ENCODE measurements at places on chromosomes 11 and 22.

DNA sequence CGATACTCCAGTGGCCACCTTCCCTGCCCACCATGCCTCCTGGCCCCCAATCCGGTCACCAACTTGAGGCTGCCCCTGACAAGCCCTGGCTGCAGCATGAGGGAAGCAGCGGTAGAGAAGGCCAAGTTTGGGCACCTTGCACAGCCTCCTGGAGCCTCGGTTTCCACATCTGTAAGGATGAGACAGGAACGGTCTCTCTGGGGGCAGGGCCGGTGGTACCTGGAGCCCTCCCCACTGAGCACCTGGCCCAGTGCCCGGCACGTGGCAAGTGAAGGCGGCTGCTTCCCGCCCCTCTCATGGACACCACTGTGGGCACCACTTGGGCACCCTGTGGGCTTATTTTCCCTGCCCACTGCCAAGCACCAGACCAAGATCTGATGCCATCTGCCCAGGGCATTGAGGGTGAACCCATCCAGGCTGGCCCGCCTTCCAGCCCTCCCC, 77.8 kb downstream of the CDKN1C start:
- no peak overlapping the region for H3K4me3 ChIP-seq
- H3K4me1 ChIP-seq = peaks cover 60% of the 10 kb centered on the region
- peak; percentile 1 for DNase-seq
- peaks cover 4% of the 10 kb centered on the region for H3K36me3 ChIP-seq

DNA sequence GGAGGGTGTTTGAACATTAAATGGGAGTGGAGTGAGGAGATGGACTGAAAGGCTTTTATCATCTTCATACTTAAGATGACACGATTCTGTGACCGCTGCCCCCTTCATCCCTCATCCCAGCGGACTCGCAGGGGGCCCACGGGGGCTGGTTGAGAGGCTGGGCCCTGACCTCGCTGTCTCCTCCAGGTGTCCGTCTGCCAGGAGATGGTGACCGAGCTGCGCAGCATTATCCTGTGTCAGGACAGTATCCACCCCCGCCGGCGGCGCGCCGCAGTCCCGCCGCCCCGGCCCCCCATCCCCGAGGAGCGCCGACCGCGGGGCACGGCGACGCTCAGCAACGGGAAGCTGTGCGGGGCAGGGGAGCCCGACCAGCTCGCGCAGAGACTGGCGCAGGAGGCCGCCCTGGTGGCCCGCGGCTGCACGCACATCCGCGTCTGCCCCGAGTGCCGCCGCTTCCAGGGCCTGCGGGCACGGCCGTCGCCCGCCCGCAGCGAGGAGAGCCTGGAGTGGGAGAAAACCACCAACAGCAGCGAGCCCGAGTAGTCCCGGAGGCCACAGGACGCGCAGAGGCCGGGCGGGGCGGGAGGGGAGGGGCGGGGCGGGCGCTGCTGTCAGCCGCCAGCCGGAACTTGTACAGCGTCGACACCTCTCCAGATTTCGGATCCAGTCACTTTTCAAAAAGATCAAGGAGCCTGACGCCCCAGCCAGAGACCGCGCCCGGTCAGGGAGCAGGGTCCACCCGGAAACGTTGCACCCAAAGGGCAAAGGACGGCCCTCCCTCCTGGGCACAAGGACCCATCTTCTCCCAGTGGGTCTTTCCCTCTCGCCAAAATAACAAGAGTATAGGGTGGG, 38.0 kb upstream of the TBCEL start:
- H3K27me3 ChIP-seq = peaks cover 34% of the 10 kb centered on the region
- peak; percentile 79 for DNase-seq
- H3K36me3 ChIP-seq = no peaks in the 10 kb centered on the region

- peaks cover 50% of the 10 kb centered on the region for H3K36me3 ChIP-seq
- no peak overlapping the region for H3K4me3 ChIP-seq
- no peak for DNase-seq
- H3K4me1 ChIP-seq = peaks cover 38% of the 10 kb centered on the region
Measured at GRCh38 chr22:45335854-45336522, 26.3 kb downstream of the FAM118A start.

- H3K27ac ChIP-seq = no peak overlapping the region
- H3K4me3 ChIP-seq = no peak overlapping the region
- H3K4me1 ChIP-seq = peaks cover 7% of the 10 kb centered on the region
- no peak for DNase-seq
- peaks cover 14% of the 10 kb centered on the region for H3K27me3 ChIP-seq
Measured at GRCh38 chr22:35577799-35578659, 37.4 kb downstream of the RASD2 start.

DNA sequence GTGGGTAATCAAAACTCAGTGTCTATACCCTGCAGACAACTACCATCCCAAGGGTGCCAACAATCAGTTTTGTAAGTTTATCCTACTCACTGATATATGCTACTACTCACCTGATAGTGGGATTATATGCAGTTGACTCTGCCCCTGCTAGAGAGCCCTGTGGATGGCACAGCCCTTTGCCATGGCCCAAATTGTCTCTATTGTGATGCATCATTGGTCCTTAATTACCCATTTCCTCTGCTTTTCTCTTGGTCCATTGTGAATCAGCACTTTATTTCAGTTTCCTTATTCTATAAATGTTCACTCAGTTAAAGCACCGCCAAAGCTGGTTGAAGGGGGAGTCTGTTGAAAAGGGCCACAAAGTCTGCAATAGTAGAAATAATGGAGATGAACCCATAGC, 42.3 kb downstream of the PLAAT5 start:
- H3K4me1 ChIP-seq = peaks cover 5% of the 10 kb centered on the region
- no peaks in the 10 kb centered on the region for H3K27me3 ChIP-seq
- H3K4me3 ChIP-seq = no peak overlapping the region
- no peak overlapping the region for H3K27ac ChIP-seq
- H3K36me3 ChIP-seq = no peaks in the 10 kb centered on the region

DNA sequence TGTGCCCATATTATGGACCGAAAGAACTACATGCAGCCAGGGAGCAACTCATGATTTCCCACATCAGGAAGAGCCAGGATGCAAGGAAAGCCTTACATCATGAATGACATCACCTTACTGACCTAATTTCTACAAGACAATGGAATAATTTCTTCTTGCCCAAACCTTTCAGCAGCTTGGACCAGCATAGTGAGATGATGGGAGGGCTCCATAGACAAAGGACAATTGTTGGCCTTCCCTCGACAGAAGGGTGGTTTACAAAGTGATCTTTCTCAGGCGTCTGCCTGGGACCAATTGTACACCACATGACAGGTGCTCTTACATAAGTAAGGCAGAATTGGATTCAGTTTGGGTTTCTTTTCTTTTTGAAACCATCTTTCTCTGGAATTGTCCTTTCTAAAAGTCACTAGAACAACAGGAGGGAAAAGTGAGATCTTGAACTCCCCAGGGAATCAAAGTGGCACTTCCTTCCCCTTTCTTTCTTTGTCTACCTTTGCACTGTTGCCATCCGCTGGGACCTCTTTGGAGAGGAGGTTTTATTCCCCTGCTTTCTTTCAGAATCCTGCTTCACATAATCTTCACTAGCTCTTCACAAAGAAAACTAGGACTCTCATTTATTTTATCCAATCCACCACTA, 51.7 kb upstream of the PAK1 start:
- H3K4me3 ChIP-seq = no peak overlapping the region
- no peak for DNase-seq
- H3K36me3 ChIP-seq = no peaks in the 10 kb centered on the region
- H3K4me1 ChIP-seq = peaks cover 4% of the 10 kb centered on the region

DNA sequence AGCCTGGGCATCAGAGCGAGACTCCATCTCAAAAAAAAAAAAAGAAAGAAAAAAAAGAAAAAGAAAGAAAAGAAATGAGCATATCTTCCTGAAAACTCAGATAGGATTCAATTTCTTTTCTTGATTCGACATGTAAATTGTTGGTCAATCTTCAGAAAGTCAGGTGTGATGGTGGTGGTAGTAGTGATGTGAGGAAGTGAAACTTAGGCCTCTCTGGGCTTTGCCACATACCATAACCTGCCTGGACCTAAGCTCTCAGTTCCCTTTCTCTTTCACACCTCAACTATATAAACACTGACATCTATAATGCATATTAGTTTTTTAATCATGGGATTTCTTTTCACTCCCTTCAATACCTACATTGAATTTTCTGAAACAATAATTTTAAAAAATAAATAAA, 98.0 kb upstream of the TBCEL start:
- H3K4me1 ChIP-seq = peaks cover 32% of the 10 kb centered on the region
- no peak overlapping the region for H3K4me3 ChIP-seq
- DNase-seq = no peak
- no peaks in the 10 kb centered on the region for H3K36me3 ChIP-seq

- H3K36me3 ChIP-seq = no peaks in the 10 kb centered on the region
- no peak overlapping the region for H3K27ac ChIP-seq
- H3K27me3 ChIP-seq = no peaks in the 10 kb centered on the region
- no peaks in the 10 kb centered on the region for H3K4me1 ChIP-seq
- no peak for DNase-seq
- no peak overlapping the region for H3K4me3 ChIP-seq
Measured at GRCh38 chr11:127859941-127860354, 727.4 kb downstream of the ETS1 start.

- H3K36me3 ChIP-seq = no peaks in the 10 kb centered on the region
- H3K27me3 ChIP-seq = peaks cover 6% of the 10 kb centered on the region
- no peak for DNase-seq
- no peak overlapping the region for H3K4me3 ChIP-seq
- no peak overlapping the region for H3K27ac ChIP-seq
Measured at GRCh38 chr11:122342089-122342744, 226.2 kb upstream of the BLID start.

GRCh38 chr11:116169776-116170175, 603.0 kb downstream of the BUD13 start:
- no peak for DNase-seq
- peaks cover 8% of the 10 kb centered on the region for H3K27me3 ChIP-seq
- H3K27ac ChIP-seq = no peak overlapping the region
- H3K4me1 ChIP-seq = peaks cover 45% of the 10 kb centered on the region
- H3K36me3 ChIP-seq = no peaks in the 10 kb centered on the region

DNA sequence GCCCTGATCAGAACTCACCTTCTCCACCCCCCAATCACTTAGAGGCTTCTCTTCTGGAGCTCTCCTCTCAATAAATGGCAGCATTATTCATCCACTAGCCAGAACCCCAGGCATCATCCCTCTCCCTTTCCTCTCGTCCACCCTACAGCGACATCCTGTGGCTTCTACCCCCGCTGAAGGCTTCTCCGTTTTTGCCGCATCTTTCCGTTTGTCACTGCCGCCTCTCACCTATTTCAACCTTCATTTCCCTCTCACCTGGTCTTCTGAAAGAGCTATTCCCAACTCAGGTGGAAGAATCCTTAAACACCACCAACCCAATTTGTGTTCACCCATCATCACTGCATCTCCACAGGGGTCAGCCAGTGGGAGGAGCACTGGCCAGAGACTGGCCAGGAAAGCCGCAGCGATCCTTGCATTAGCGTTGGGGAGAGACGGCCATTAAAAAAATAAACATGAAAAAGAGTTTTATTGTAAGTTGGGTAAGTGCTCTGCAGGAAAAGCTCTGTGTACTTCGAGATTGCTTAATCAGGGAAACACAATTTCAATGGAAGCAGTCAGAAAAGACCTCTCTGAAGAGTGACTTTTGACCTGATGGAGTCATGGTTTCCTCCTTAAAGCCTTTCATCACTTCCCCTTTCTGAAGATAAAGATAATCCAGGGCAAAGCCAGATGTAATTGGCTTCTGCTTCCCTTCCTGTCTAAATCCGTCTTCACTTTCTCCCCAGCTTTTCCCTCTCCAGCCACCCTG, 36.7 kb downstream of the SPATA19 start:
- no peak for DNase-seq
- H3K4me3 ChIP-seq = no peak overlapping the region
- H3K27ac ChIP-seq = no peak overlapping the region
- H3K4me1 ChIP-seq = peaks cover 11% of the 10 kb centered on the region
- H3K27me3 ChIP-seq = peaks cover 12% of the 10 kb centered on the region

GRCh38 chr11:37108436-37109285, 510.6 kb upstream of the RAG2 start:
- no peak overlapping the region for H3K27ac ChIP-seq
- H3K27me3 ChIP-seq = peaks cover 2% of the 10 kb centered on the region
- H3K36me3 ChIP-seq = no peaks in the 10 kb centered on the region
- H3K4me3 ChIP-seq = no peak overlapping the region

DNA sequence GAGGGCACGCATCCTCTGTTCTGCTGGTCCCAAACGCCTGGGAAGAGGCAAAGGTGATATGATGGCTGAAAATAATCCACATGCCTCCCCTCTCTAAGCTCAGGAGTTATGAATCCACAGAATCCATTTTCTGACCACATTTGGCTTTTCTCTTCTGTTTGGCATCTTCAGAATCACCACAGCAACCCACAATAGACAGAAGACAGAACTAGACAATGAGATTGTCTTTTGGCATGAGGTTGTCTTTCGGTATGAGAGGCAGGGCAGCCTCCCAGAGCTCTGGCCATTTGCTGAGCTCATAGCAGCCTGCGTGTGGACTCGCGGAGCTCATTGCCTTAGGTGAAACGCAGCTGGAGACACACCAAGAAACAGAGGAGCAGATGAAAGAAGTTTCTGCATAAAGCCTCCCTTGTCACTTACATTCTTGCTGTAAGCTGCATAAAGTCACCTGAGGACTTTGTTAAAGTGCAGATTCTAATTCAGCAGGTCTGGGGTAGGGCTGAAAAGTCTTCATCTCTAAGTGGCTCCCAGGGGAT, 868.0 kb downstream of the NTM start:
- no peak overlapping the region for H3K4me3 ChIP-seq
- H3K27me3 ChIP-seq = peaks cover 13% of the 10 kb centered on the region
- H3K36me3 ChIP-seq = no peaks in the 10 kb centered on the region

DNA sequence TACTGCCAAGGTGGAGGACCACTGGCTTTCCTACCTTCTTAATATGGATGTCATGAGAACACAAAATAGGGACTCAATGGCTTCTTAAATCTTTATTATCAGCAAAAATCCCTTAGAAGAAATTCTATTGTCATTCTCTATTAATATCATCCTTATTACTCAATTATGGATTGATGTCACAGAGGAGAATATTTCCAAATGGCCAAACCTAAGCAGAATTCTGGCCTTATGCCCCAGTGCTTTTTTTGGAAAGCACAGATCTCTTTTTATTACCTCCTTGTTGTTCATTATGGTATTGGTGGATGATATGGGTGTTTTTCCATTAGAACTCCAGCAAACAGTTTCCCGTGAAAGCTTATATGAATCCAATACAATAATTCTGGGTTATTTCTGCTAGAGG, 9.9 kb downstream of the CRTAM start:
- no peaks in the 10 kb centered on the region for H3K36me3 ChIP-seq
- H3K4me1 ChIP-seq = peaks cover 34% of the 10 kb centered on the region
- peaks cover 7% of the 10 kb centered on the region for H3K27me3 ChIP-seq
- DNase-seq = no peak

DNA sequence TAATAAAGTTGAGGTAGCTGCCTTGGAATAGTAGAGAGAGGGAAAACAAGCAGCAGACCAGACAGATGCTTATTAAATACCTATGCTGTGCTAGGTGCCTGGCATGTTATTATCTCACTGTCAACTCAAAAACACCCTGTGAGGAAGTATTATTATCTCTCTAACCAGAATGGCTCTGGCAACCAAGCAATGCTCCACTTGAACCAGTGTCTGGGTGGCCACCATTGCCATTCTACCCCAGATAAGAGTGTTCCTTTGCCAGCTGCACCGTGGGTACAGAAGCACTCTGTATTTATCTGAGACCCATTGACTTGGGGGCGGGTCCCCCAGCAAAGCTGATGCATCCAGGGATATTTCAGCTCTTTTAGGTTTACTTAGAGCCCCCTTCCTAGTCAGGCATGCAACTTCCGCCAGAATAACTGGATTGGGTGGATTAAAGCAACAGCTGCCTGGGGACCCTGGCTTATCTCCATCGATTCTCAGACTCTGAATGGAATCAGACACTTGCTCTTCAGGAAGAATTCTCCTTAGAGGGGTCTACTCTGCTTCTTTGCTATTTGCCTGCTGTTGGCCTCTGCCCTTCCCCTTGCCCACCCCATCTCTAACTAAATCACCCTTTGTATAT, 49.1 kb downstream of the RCN1 start:
- no peaks in the 10 kb centered on the region for H3K36me3 ChIP-seq
- no peak overlapping the region for H3K27ac ChIP-seq
- H3K4me3 ChIP-seq = no peak overlapping the region
- no peak for DNase-seq
- peaks cover 7% of the 10 kb centered on the region for H3K4me1 ChIP-seq
